ENCODE measurements at places on chromosomes 6 and 20.
A peak's percentile ranks its signal among the peaks of the same experiment; 100 is the strongest.

DNA sequence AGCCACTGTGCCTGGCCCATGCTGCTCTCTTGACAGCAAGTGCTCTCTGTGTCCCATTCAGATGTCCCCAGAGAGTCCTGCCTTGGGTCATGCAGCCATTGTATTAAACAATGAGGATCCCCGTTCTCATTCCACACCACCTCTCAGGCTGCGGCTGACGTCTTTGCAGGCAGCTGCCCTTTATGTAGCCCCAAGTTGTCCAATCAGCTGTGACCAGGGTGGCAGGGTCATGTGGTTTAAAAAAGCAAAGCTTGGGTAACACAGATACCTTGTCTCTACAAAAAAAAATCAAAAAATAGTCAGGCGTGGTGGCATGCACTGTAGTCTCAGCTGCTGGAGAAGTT lies 13.2 kb downstream of the GCNT2 start:
- DNase-seq = no peak

GRCh38 chr6:159249128-159249527 lies 79.9 kb downstream of the FNDC1 start:
- no peak for DNase-seq

- no peak for DNase-seq
Measured at GRCh38 chr6:147873816-147874215, 365.3 kb downstream of the SAMD5 start.

DNA sequence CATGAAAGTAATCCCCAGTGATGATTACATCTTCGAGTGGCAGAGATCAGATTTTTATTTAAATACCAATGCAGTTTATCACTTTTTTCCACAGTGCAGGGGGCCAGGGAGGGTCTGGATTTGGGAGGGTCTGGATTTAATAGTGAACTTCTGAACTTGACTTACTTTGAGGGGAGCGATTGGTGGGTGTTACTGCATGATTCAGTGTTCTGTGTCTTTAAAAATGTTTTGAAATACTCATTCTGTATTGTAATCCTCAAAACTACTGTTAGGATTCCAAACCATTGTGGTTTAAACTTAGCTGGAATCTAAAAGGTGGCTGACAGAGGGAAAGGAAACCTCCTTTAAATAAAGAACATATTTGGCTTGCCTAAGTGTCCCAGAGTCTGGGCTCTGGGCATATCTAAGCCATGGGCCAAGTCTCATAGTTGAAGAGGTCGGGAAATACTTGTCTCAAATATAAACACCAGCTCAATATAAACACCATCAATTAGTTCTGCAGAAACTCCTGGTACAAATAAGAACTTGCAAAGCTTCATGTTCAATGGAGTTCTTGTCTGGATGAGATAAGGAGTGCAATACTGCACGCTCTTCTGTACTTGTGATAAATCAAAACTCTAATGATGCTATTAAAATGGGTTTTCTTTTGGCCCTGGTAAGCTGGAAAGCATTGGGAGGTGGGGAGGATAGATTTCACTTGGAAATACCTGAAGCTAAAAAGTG lies 14.4 kb downstream of the JARID2 start:
- no peak for DNase-seq

- no peak for DNase-seq
Measured at GRCh38 chr6:44508646-44509045, 121.1 kb downstream of the CDC5L start.

GRCh38 chr20:20299904-20300303 lies 68.0 kb upstream of the INSM1 start:
- no peak for DNase-seq

DNA sequence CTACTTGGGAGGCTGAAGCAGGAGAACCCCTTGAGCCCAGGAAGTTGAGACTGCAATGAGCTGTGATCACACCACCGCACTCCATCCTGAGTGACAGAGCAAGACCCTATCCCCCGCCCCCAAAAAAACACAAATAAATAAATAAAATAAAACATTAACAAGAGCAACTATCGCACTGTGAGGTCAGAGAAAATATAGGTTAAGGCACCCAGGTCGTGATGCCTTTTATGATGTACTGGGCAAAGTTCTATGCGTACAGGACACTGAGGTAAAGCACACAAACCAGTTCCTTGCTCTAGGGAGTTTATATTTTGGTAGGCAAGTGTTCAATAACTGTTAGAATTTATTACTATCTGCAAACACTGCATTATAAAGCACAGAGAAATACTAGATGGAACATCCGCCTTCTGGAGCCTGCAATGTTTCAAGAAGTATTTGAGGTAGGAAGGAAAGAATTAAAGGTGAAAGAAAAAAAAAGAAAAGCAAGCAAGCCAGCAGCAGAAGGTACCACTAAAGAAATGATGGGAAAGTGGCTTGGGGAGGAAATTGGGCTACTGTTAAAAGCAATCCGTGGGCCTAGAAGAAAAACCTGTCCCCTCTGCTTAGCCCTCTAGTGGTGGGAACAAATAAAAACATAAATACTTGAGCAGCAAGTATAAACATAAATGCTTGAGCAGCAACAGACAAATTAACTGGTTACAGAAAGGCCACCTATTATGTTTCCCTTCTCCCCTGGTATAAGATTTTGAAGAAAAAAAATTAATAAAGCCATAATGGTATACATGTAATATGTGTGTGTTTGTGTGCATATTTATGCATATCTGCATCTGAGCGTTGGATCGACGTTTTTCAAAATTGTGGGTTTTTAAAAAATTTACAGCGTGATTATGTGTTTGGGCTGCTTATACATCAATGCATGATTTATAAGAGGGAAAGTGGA lies 128.0 kb downstream of the PHACTR1 start:
- peak; percentile 29 for DNase-seq

DNA sequence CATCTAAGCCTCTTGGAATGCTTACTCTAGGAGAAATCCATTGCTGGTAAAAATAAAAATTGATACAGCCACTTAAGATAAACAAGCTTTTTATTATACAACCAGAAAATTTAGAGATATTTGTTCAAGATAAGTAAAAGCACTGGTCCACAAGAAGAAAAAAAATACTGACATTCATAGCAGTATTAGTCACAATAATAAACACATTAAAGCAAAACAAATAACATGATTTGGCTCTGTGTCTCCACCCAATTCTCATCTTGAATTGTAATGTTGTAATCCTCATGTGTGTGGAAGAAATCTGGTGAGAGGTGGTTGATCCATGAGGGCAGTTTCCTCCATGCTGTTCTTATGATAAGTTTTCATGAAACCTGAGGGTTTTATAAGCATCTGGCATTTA lies 1093.5 kb upstream of the ADGRB3 start:
- no peak for DNase-seq
